ENCODE measurements at places on chromosomes 5 and 9.

DNA sequence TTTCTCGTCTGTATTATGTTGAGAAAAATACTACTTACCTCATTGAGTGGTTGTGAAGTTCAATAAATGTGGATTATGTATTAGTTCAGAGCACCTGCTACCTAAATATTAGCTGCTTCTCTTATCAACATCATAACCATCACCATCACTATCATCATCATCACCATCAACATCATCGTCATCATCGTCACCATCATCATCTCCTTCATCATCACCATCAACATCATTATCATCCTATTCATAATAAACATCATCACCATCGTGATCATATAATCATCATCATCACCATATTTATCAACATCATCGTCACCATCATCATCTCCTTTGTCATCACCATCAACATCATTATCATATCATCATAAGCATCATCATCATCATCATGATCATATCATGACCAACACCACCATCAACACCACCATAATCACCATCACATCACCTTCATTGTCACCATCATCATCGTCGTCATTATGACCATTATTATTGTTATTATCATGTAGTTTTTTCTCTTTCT lies 181.0 kb upstream of the ADCY2 start:
- no peak for DNase-seq

- DNase-seq: peak; percentile 55
Observed at GRCh38 chr9:132160802-132161742, 786 bp upstream of the NTNG2 start.

GRCh38 chr9:37551468-37551867 lies 24.7 kb downstream of the FBXO10 start:
- DNase-seq: no peak

- no peak for DNase-seq
Observed at GRCh38 chr9:15642369-15642962, 89.6 kb downstream of the CCDC171 start.

DNA sequence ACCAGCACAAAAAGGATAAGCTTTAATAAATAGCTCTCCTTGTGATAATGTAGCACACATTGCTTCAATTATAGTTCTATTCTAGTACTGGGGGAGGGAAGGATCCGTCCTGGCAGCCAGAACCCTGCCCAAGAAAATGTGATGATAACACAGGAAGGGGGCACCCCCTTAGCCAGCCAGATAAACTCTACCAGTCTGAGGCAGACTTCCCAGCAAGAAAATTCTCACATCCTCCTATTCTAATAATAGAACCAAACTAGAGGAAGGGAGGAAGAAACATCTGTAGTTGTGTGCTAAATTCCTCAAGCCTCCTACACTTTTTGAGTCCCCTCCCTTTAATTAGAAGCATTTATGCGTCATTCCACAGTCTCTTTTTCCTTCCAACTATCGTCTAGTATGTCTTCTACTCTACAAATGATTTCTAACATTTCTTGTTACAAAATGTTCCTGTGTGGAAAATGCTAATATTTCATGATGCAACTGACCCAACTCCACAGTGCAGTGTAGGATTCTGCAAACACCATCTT lies 261.0 kb downstream of the SEMA5A start:
- no peak for DNase-seq

- no peak for DNase-seq
Observed at GRCh38 chr5:177958696-177959095, 37.3 kb downstream of the PROP1 start.

GRCh38 chr5:1209896-1210776 lies 8.7 kb downstream of the SLC6A19 start:
- no peak for DNase-seq

- DNase-seq: no peak
Observed at GRCh38 chr5:93580927-93581445, at the start of gene NR2F1-AS1. Gene NR2F1-AS1 (minus strand): TSS chr5:93581219.

- DNase-seq: no peak
Observed at GRCh38 chr5:72270037-72270436, 50.0 kb downstream of the MRPS27 start.

DNA sequence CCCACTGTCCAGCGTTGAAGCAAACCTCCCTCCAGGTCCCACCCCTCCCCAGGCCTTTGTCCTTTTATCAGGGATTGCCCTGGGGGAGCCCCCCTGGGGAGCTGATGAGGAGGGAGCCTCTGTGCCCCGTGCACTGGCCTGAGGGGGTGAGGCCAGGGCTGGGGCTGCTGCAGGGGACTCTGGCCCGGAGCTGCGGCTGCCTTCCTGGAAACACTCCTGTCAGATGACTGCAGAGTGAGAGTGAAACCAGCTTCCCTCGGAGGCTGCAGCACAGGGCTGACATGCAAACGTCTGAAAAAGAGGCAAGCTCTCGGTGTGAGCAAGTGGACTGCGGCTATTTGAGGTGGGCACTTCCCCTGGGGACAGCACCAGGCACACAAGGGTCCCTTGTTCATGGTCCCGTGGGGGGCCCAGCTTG lies 4.6 kb upstream of the TRAF2 start:
- DNase-seq: no peak

DNA sequence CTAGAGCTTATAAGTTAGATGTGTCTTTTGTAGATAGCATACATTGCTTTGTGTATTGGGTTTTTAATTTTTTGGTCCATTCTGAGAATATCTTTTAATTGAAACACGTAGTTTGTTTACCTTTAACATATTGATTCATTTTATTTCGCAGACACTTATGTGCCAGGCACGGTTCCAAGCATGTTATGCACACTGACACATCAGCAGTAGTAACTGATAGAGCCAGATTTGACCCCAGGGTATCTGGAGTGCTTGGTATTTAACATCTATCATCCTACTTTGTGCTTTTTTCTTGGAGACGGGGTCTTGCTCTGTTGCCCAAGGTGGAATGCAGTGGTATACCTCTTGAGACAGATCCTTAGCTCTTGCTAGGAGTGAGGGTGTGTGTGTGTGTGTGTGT lies 71.9 kb downstream of the USP20 start:
- no peak for DNase-seq

- DNase-seq: peak; percentile 24
Observed at GRCh38 chr5:140108093-140109017, 5.6 kb upstream of the PURA start.

GRCh38 chr9:123349691-123350480 lies 6.1 kb upstream of the CRB2 start:
- DNase-seq: peak; percentile 70

DNA sequence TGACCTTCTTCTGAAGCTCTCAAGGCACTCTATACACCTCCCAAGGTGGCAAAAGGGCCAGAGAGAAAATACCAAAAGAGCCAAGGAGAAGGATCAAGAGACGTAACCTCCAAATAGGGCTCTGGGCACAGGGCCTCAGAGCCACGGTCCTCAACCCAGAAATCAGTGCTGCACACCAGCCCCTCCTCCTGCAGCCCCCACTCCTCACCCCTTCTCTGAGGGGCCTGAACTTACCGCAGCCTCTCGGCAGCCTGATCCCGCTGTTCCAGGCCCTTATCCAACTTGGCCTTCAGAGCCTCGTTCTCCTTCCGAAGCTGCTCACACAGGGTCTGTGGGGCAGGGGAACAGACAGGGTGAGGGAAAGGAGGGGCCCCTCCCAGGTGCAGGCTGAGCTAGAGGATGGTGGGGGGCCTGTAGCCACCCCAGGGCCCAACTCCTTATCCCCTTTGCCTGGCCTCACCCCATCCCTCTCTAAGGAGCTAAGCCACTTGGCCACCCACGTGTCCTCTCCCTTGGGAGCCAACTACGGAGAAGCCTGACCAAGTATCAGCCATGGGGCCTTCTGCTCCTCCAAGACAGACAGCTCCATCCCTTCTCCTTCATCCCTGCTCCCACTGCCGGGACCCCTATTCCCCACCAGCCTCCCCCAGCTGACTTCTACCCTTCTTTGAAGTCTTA lies 28.8 kb downstream of the TNIP1 start:
- no peak for DNase-seq

DNA sequence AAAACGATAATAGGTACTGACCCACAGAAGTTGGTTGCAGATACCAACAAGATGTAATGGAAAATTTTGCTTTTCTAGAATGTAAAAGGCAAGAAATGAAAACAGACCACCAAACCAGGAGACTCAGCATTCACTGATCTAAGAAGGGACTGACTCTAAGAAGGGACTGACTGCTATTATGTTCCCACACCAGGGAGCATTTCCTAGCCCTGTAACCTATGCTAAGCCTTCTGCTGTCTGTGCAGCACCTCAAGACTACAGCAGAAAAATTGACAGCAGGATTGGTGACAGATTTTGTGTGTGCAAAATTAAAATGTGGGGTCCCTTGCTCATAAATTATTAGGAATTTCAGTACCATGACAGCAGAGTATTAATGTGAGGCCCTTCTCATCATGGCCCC lies 154.8 kb downstream of the GABRB2 start:
- DNase-seq: no peak

GRCh38 chr5:81768935-81769452 lies 18.1 kb upstream of the SSBP2 start:
- DNase-seq: no peak

DNA sequence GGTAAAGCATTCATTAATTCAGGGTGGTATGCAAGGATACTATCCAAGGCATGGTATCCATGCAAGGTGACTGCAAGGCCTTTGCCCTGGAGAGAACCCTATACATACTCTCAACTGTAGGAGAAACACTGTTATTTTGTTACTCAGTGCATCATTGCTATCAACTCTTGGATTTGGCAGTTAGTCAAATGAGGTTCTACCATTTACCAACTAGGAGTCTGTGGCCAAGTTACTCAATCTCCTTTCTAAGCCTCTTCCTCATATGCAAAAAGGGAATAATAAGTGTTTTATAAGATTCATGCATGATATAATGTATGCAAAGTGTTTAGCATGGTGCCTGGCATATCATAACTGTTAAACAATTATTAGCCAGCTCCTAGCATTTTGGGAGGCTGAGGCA lies 4.0 kb downstream of the PCDHGC3 start:
- no peak for DNase-seq

- DNase-seq: no peak
Observed at GRCh38 chr9:102985162-102985895, 9.8 kb upstream of the CYLC2 start.

- DNase-seq: no peak
Observed at GRCh38 chr5:1551426-1552301, 27.9 kb upstream of the LPCAT1 start.

DNA sequence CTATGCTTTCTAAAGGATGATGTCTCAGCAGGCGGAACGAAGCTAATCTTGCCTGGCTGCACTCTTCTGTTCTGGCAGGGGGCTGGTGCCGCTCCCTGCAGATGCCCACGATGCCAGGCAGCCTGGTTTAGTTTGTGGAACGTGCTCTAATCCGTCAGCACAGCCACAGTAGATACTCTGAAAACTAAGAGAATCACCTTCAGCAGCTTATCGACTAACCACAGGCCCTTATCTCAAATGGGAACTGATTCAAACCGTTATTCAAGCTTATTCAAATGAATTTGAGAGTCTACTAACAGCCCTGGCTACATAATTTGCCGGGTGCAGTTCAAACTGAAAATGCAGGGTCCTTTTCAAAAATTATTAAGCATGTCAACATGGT lies 246.6 kb upstream of the ANKRD55 start:
- DNase-seq: no peak

DNA sequence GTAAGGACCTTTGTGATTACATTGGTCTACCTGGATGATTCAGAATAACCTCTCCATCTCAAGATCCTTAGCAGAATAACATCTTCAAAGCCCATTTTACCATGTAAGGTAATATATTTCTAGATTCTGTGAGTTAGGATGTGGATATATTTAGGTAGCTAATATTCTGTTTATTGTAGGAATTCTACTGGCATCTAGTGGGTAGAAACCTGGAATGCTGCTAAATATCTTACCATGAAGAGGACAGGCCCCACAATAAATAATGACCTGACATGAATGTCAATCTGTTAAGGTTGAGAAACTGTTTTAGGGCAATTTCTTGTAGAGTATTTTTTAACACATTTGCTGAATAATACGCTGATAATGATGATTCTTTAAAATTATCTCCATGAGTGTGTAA lies 426.8 kb downstream of the MAN2A1 start:
- DNase-seq: no peak

DNA sequence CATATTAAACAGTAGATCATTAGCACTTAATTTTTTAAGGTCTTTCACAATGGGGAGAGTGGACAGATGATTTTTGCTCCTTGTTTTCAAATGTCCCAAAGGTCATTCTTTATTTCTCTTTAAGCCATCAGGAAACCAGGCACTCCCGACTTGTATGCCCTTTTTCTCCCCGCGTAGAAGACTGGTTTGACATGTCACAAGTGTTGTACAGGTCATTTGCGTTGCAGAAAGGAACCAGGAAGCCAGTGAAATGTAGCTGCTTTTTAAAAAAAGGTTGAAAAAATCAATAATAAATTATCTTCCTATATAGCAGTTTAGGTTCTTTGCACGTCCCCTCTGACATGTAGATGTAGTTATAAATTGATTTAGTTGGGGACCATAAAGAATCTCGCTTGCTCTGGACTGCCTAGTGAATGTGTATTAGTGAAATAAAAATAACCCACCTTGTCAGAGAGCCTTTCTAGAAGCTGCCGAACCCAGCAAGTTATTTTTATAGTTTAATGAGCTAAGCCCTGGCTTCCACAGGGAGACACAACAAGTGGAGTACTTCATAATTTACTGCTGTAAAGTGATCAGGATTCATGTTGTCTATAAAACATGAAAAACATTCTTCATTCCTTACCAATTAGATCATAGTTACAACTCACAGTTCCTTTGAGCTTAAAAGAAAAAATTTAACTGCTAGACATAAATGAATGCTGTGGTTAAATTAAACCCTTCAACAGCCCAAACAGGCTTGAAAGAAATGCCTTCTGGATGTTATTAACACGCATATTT lies 404.6 kb downstream of the CSNK1G3 start:
- no peak for DNase-seq

DNA sequence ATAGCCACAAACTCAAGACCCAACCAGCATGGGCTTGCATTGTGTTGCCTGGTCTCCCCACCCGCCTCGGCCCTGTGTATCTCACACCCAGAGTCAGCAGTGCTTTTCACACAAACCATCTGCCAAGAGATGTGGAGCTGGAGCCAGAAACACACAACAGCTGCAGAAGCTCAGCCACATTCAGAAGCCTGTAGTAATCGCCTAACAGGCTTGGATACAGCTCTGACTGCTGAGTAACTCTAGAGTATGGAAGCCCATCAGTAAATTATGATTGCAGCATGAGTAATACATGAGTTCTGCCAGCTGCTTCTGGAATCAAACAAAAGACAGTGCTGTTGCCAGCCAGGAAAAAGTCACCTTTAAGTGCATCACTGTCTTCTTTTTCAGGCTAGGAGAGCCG lies 16.0 kb downstream of the TEK start:
- DNase-seq: no peak

Measured in naive thymus-derived CD8-positive, alpha-beta T cell (primary cell).